Fibroblast of mammary gland (primary cell): ENCODE measurements at places on chromosomes 3 and 15.
A peak's percentile ranks its signal among the peaks of the same experiment; 100 is the strongest.

DNA sequence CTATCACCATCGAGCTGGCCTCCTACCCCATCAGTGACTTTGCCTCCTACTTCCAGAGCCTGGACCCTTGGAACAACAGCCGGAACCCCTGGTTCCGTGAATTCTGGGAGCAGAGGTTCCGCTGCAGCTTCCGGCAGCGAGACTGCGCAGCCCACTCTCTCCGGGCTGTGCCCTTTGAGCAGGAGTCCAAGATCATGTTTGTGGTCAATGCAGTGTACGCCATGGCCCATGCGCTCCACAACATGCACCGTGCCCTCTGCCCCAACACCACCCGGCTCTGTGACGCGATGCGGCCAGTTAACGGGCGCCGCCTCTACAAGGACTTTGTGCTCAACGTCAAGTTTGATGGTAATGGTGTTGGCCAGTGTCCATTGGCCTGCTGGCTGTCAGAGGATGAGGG is 6.1 kb downstream of the GRM2 start:
- DNase-seq: no peak

DNA sequence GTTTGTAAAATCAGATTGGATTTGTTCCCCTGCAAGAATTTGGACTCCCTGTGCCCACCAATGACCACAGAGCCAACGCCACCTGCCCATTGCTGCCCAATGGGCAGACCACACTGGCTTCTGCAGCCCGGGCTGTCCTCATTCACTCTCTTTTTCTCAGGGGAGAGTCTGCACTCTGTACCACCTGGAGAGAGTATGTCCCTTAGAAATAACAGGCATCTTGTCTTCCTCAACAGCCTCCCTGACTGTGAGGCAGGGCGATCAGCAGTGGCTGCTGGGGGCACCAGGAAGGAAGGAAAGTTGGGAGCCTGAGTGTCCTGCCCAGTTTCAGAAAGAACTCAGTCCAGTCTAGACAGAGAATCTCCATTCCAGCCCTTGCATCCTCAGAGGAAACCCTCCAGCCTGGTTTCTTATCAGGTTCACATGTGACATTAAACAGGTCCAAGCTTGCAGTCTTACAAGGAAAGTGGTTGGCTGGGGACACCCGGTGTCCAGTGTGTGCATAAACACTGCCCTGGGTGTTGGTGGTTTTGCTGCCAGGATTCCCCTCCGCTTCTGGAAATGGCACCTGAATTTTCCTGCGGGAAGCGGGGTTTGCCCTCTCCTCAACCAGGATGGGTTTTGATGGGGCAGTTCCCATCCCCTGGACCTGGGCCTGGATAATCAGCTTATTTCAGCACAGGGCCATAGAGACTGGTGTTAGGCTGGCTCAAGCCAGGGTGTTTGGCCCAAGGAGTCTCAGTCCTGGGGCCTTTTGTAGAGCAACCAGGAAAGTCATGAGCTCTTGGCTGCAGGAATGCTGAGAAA is 37.2 kb downstream of the SSUH2 start:
- DNase-seq: peak; percentile 78

DNA sequence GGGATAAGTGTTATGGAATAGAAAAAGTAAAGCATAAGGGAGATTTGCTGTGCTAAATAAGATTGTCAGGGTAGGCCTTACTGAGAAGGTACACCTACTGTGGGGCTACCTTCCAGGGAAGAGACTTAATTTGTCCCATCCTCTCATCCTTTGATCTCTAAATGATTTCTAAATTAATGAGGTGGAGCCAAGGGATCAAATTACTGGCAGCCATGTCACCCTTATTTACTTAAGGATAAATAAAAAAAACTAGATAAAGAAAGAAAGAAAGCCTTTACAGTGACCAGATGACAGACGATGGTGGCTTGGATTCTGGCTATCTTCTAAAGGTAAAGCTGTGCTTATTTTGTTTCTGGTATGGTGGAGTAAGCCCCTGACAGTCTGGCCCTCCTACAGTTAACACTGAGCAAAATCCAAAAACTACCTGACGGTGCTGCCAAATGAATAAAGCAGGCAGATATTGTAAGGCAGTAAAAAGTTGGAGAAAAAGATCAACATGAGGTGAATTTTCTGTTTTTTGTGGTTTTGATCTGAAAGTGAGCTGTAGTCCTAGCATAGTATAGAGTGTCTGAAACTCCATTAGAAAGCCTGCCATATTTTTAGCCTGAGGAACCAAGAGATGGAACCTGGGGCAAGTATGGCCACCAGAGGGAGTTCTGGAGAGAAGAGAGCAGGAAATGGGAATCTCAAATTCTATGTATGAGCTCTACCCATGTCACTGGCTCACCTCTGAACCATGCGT is 285.1 kb upstream of the MANF start:
- DNase-seq: peak; percentile 58

DNA sequence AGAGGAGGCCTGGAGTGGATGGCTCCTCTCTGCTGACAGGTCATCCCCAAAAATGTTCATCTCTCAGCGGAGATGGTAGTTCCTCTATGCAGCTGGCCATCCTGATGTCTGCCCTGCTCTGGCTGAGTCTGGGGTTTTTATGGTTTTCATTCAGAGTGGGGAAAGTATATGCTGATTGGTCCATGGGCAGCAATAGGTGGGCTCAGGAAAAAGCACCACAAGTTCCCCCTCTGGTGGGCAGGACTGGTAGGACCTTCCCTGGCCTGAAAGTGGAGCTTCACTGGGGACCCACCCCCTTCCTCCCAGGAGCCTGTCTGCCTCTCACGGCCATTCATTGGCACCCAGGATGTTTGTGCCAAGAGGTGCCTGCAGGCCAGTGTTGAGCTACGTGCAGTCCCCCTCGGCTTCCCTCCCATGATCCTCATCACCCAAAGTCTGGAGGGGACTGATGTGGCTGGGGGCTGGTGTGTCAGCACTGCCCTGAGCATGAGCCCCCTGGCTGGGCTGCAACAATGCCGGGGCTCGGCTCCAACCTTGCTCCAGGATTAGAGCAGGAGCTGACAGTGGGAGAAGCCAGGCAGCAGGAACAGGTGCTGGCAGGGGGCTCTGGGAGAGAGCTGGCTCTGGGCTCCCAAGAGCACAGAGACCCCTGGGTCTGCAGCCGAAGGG is 13.1 kb upstream of the BLOC1S6 start:
- DNase-seq: peak; percentile 25

- no peak for DNase-seq
Measured at GRCh38 chr3:66355997-66356396, 135.2 kb downstream of the SLC25A26 start.
